ENCODE measurements at places on chromosomes 2 and 18.

DNA sequence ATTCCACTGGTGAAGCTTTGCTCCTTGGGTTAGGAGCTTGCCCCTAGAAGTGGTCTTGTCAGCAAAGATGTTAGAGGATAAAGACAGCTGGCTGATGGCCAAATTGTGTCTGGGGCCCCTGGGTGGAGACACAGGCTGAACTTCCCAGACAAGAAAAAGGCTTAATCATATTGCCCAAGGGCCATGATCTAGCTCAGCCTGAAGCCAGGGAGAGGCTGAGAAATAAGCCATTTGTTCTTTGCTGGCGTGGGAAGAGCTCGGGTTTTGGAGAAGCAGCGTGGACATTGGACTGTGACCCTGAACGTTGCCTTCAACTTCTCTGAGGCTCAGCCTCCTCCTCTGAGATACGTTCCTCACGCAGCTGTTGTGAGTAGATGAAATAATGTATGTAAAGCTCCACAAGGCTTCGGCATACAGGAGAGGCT is 153.0 kb downstream of the ZFP36L2 start:
- DNase-seq, result no peak

- no peak for DNase-seq
These were observed 44.2 kb downstream of the DPYSL5 start for GRCh38 chr2:26892133-26892532.

GRCh38 chr2:114034742-114035141 is 144.9 kb downstream of the ACTR3 start:
- DNase-seq, result no peak

DNA sequence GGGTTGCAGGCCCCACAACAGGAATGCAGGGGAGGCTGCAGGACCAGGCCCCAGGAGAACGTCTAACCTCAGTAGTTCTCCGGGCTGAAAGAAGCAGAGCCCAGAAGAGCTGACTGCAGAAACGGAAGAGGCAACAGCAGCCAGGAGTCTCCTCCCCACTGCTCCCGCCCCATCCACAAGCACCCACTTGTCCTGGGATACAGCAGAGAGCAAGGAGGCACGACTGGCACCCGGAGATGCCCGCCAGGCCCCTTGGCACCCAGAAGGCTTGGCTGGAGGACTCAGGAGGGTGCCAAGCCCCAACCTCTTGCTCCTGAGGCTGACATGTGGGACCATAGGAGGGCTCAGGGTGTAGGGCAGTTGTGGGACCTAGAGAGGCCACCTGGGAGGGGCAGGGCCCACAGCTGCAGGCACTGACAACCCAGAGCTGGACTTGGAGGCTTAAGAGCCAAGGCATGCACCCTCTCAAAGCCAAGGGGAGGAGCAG is 29.0 kb upstream of the TNS1 start:
- DNase-seq, result no peak

DNA sequence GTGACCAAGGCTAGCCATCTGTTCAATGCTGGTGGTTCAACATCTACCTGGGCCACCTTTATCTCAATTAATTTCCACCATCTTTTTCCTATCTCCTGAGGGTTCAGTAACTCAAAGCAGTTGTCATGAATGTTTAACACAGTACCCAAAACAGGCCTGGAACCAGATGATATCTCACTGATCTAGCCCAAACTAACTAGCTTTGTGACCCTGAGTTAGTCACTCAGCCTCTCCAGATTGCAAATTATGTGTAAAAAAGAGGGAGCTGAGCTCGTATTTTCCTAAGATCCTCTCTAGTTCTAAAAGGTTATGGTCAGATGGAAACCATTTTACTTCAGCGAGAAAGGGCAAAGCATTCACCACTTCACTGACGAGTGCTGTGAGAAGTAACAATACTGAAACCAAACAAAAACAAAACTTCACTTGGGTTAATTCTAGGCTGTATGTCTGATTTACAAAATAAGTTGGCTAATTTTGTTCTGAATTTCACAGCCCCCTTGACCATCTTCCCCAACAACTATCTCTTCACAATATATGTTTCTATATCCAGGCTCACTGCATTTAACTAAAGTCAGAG is 14.8 kb downstream of the SPRED2 start:
- DNase-seq, result no peak

DNA sequence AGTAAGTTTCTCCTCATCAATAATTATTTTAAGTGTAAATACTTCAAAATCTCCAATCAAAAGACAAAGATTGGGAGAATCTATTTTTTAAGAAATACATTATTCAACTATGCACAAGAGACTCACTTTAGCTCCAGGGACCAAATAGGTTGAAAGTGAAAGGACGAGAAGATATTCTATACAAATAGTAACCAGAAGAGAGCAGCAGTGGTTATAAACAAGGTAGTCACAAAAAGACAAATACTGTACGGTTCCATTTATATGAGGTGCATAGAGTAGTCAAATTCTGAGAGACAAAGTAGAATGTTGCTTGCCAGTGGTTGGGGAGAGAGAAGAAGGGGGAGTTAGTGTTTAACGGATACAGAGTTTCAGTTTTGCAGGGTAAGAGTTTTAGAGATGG is 69.8 kb downstream of the POU3F3 start:
- DNase-seq, result no peak

DNA sequence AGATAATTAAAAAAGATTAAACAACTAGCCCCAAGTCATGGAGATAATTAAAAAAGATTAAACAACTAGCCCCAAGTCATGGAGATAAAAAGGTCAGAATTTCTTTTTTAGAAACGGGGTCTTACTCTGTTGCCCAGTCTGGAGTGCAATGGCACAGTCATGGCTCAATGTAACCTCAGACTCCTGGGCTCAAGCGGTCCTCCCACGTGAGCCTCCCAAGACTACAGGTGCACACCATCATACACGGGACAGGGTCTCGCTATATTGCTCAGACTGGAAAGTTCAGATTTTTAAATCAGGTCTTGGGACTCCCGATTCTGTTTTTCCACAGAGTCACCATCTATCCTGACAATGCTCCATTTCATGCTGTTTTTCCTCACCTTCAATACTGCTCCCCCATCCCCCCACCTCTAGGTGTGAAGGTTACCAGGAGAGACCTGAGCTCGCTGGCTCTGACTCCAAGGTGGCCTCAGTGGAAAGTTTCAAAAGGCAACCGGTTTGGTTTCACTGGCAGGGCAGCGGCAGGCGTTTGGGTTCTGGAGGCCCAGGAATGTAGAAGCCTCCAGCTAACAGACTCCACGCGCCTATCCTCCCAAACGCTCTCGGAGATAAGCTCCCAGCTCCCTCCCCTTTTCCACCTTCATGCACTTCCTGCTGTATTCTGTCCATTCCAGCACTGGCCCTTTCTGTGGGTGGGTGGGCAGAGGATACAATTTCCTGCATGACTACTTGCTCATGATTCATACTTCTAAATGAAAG is 2.9 kb upstream of the SEMA4C start:
- DNase-seq, result no peak

GRCh38 chr18:57188851-57189557 is 42.1 kb downstream of the BOD1L2 start:
- DNase-seq, result no peak

GRCh38 chr2:113965228-113965627 is 75.3 kb downstream of the ACTR3 start:
- no peak for DNase-seq

- DNase-seq, result no peak
These were observed 84.6 kb upstream of the NDUFV2 start for GRCh38 chr18:9017905-9018227.

DNA sequence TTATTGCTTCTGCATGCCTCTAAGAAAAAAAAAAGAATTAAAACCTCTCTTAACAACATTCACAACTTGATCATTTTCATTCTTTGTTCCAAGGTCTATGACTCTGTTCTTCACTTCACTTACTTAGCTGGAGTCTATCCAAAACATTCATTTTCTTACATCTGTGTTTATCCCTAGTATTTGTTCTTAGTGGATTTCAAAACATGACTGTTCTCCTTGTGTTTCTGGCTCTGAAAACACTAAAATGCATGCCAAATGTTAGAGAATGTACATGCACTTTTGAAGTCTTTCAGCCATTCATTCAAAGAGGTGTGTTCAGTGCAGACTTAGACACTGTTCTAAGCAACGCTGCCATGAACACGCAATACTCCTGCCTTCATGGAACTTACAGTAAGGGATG is 138.8 kb downstream of the CNTNAP5 start:
- DNase-seq, result no peak

DNA sequence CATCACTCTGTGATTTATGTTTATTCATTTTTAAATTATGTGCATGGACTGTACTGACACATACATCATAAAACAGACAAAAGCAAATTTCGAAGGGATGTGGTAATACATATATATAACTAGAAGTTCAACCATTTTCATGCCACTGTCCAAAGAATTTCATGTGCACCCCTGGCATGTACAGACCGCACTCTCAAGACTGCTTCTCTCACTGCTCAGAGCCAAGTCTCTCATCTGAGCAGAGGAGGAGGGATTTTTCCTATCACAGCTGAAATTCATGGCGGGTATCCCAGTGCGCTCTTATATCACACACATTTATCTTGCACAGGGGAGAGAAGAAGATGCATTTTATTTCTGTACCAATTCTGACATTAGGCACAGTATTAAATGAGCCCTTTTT is 5.9 kb downstream of the TMEM178A start:
- no peak for DNase-seq

DNA sequence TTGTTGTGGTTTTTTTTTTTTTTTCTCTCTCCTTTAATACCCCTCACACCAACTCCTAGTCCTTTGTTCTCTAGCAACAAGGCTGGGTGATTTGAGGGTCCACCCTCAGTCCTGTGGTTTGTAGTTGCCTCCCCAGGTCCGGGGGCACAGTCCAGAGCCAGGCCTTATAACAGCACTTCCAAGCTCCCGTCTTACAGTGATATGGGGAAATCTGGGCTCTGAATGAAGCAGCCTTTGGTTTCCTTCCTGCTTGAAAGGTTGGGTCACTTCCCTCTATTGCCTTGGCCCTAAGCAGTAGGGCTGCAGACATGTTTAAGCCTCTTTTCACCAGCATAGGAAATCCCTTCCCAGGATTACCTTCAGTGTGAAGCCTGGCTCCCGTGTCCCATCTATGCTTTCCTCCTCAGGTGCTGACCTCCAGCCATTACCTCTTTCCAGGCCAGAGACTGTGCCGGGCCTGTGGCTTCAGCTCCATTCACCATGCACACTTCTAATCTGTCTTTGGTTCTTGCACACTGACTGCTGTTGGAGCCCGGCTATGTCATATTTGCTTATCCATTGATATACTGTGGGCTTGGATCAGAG is 21.2 kb upstream of the NTSR2 start:
- DNase-seq, result no peak

GRCh38 chr2:86809481-86810121 is 18.9 kb upstream of the CD8A start:
- DNase-seq, result no peak

- DNase-seq, result no peak
These were observed 49.2 kb upstream of the CDC42EP3 start for GRCh38 chr2:37720533-37721200.

- DNase-seq, result no peak
These were observed 233.4 kb upstream of the MYT1L start for GRCh38 chr2:2564300-2565078.

DNA sequence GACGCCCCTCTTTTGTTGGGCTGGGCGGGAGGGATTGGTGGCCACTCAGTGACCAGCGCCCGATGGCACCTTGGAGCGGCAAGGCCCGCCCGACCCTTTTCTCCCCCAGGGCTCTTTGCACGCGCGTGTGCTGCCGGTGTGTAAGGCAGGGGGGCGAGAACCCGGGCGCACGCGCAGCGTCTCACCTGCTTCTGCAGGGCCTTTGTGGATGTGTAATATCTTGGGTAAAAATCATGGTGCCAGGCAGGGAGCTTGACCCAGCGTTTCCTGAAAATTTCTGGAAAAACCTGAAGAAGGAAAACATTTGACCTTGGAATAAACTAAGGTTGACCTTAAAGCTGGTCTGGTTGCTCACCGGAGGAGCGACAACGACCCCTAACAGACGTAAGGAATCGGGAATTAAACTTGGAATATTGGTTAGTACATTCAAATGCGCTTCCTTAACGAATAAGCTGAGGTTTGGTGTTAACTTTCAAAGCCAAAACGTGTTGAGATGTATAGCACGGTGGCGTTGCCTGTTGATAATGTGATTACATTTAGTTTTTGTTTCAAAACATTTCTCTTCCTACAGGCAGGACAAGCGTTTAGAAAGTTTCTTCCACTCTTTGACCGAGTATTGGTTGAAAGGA is 438 bp downstream of the HSPE1 start:
- DNase-seq, result no peak

GRCh38 chr2:235843591-235844395 is 324.4 kb downstream of the GBX2 start:
- DNase-seq, result no peak

GRCh38 chr2:19895535-19895934 is 6.2 kb downstream of the TTC32 start:
- DNase-seq, result no peak

DNA sequence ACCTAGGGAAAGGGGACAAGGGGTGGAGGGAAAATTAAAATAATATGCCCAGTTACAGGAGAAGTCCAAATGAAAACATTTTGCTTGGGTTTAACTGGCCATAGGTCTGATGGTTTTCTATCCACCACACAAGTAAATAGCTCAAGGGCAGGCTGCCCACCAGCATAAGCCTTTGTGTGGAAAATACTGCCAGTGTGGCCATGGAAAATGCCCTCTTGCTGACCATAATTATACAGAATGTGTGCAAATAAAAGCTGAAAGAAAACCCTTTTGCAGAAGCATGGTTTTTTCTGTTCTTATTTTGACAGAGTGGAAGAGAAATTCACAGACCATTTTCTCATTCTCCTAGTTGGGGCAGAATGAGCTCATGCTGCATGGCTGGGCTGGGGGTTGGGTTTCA is 111.3 kb upstream of the SIX2 start:
- no peak for DNase-seq

GRCh38 chr18:74255131-74255616 is 36.6 kb downstream of the CYB5A start:
- DNase-seq, result no peak

DNA sequence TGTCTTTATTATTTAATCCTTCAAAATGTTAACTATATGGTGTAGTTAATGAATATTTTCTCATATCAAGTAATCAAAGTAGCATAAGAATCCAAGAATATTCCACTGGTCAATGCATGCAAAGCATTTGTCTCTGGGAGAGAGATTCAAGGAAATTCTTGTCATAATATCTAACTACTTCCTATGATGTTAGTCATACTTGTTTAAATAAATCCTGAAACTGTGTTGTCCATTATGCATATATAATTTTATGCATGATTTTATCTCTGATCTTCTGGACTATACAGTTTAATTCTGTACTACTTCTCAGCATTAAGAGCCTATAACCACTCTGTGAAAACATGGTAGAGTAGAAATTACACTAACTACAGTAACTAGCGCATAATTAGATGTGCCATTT is 388.3 kb downstream of the NR4A2 start:
- no peak for DNase-seq

GRCh38 chr2:17643031-17643615 is 102.6 kb downstream of the VSNL1 start:
- no peak for DNase-seq

- no peak for DNase-seq
These were observed 160.8 kb downstream of the FSIP2 start for GRCh38 chr2:185899366-185899765.

Data from activated T-helper 1 cell treated with anti-CD3 and anti-CD28 coated beads, Interleukin-2, amount 50 U/mL, for 16 hours (primary cell).